ENCODE measurements at places on chromosomes 16 and 17. TPM values are rescaled to one million over a fixed set of nuclear protein-coding genes. Genes with fewer than 3 reads are reported as not detected.

SEPTIN1 gene
- polyA plus RNA-seq: 227 TPM

ADAM11 gene
- not detected for polyA plus RNA-seq

CACNG5 gene
- polyA plus RNA-seq: not detected

DOC2B gene
- polyA plus RNA-seq: not detected

ASGR2 gene
- not detected for polyA plus RNA-seq

KRTAP1-1 gene
- not detected for polyA plus RNA-seq

ACAP1 gene
- 274 TPM for polyA plus RNA-seq

MRM1 gene
- 5.3 TPM for polyA plus RNA-seq

FAHD1 gene
- polyA plus RNA-seq: 26.7 TPM

APPBP2 gene
- 21.0 TPM for polyA plus RNA-seq

FNDC8 gene
- polyA plus RNA-seq: not detected

PIRT gene
- not detected for polyA plus RNA-seq

RGS11 gene
- not detected for polyA plus RNA-seq

KRT20 gene
- polyA plus RNA-seq: not detected

EME1 gene
- 0.43 TPM for polyA plus RNA-seq

NKD1 gene
- polyA plus RNA-seq: 0.45 TPM

ST6GALNAC2 gene
- 2.9 TPM for polyA plus RNA-seq

PTX4 gene
- polyA plus RNA-seq: not detected

LDAF1 gene
- 16.0 TPM for polyA plus RNA-seq

LASP1 gene
- polyA plus RNA-seq: 76.1 TPM

SPNS3 gene
- polyA plus RNA-seq: 10.0 TPM

CHD9NB gene
- not detected for polyA plus RNA-seq

CA7 gene
- polyA plus RNA-seq: not detected

UBB gene
- polyA plus RNA-seq: 2,132 TPM

Data from CD8-positive, alpha-beta memory T cell (primary cell).